ENCODE measurements at places on chromosomes 2 and 18.
A peak's percentile ranks its signal among the peaks of the same experiment; 100 is the strongest.

DNA sequence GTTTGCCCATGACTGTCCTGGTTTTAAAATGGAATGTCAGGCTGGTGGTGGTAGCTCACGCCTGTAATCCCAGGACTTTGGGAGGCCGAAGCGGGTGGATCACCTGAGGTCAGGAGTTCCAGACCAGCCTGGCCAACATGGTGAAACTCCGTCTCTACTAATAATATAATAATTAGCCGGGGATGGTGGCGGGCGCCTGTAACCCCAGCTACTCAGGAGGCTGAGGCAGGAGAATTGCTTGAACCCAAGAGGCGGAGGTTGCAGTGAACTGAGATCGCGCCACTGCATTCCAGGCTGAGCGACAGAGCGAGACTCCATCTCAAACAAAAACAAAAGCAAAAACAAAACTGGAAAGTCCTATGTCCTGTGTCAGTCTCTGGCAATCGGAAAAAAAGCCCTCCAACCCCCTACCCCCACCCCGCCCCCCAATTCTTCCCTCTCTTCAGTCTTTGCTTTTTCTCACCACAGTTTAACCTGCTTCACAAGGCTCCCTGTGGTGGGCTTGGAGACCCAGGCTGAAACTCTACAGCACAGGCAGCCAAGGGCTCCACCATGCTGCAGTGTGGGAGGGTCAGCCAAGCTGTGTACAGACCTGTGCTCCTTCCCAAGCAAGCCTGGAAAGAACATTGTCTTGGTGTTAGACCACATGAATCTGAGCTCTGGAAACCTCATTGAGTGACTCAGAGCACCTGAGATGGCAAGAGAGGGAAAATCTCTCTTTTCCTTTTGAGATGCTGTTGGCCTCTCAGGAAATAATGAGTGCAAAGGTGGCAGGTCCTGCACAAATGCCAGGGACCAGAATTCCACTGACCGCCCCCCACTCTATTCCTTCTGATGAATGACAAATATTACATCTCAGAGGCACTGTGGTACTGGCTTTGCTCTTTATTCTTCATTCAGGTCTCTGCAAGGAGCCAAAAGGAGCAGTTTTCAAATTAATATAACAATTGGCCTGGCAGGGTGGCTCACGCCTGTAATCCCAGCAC is 16.7 kb downstream of the MYCN start:
- no peak for DNase-seq

DNA sequence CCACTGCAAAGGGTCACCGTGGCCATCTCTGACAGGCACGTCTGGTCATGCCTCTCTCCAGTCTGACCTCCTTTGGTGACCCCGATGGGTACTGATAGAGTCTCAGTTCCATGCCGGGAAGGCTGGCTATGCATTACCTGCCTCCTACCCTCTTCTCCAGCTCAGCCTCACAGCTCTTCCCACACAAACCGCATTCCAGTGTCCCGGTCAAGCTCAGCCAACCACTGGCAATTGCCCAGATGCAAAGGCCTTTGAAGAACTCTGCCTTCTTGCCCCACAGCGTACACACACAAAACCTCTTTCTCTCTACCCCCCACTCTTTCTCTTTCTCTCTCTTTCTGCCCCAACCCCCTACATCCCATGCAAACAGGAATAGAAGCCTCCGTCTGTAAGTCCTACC is 37.6 kb downstream of the TMEM163 start:
- DNase-seq = no peak

DNA sequence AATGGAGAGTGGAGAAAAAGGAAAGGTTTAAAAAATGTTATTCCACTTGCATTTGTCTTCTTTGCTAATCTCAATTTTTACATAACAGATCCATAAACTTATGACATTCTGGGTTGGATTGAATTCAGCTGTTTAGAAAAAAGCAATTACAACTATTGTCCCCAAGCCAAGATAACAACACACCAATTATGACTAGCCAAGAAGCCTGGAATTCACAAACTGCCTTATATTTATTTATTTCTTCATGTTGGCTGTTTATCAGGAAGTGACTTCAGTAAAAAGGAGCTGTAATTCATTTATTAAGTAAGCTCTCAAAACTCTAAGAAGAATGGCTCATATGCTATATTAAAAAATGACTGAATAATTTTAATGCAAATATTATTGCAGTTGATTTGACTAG is 137.4 kb downstream of the CALCRL start:
- DNase-seq = no peak

- DNase-seq = no peak
These were observed 5.6 kb downstream of the SLC66A3 start for GRCh38 chr2:11160731-11161455.

GRCh38 chr2:109349503-109350465 is 220.8 kb downstream of the SH3RF3 start:
- DNase-seq = no peak

DNA sequence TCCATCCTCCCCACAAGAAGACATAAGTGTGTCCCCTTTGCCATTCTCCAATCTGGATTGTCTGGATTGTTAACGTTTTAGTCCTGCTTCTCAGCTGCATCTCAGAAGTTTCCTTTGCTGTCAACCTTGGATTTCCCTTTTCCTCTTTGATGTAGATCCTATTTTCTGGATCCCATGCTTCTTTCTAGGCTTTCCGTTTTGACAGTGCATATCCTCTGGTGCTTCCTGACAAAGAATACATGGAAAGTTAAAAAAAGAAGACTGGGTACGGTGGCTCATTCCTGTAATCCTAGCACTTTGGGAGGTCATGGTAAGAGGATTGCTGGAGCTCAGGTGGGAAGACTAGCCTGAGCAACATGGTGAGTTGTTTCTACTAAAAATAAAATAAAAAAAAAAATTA is 26.8 kb downstream of the ABI2 start:
- no peak for DNase-seq

- DNase-seq = no peak
These were observed 127.3 kb upstream of the NYAP2 start for GRCh38 chr2:225272173-225272572.

- DNase-seq = peak; percentile 85
These were observed 37.2 kb downstream of the AGPS start for GRCh38 chr2:177429688-177430325.

GRCh38 chr2:201854221-201854801 is 48.0 kb downstream of the CDK15 start:
- DNase-seq = peak; percentile 81

DNA sequence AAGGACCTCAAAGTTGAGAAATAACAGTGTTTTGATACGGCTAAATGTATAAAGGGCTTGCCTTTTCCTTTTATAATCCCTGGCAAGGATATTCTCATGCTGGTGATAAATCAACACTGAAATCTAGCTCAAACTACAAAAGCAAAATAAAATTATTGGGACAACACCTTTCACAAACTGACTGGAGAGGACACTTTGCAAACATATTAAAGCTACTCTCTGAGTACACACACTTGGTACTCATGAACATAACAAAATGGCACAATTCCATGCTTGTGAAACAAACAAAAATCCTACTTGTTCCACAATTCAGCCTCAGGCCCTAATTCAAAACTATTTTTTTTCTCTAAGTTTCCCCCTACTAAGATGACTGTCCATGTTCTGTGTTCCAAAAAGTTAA is 305.8 kb downstream of the ETAA1 start:
- DNase-seq = no peak

DNA sequence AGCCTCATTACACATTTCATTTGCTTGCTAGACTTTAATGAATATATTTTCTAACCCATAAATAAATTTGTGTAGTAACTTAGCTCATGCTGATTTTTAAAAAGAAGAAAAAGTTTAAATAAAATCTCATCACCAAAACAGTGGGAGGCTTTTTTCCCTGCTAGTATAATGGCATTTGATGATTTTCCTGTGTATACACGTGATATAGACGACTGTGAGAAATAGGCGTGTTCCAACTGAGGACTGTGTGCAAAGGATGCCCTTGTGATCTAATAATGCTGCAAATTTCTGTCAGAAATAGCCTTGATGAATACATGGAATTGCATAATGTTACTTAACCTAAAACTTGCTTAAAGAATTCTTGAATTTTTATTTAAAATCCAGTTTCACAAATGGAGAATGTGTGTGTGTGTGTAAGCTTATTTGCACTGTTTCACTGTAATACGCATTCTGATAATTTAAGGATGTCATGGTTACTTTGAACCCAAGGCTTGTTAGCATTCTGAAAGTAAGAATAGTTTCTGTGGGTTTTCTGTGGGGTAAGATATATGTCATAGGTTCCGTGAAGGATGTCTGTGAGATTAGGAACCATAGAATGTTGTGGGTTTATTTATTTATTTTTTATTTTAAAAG is 178.0 kb downstream of the DLGAP1 start:
- no peak for DNase-seq

All from GM03348 (cell line).